ENCODE measurements at places on chromosomes 16 and 17.

DNA sequence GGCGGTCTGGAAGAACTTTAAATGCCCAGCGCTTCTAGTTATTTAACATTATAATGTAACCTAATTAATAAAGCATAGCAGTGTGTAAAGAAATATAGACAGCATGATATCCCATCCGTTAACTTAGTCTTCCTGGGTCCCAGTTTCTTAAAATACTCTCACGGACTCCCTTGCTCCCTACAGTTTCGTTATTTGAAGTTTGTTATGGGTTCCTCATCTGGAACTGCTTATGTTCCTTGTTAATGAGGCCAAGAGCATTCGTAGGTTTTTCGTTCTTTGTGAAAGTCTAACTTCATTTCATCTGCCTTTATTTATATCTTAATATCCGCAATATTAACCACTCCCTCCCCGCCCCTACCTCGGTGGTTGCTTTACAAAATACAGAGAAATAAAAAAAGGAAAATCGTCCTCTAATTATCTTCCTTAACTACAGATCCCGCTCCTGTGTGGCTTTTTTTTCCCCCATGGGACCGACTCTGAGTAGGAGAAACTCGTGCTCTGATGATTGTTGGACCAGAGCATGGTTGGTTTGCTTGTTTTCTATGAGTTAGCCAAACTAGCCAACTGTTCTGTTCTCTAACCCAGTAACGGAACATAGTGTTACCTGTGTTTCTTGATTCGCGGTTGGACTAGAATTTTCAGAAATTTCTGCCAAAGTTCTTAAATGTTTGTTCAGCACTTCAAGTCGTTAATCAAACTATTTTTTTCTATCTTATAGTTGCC lies 863 bp downstream of the ADPRM start:
- DNase-seq = peak; percentile 21

DNA sequence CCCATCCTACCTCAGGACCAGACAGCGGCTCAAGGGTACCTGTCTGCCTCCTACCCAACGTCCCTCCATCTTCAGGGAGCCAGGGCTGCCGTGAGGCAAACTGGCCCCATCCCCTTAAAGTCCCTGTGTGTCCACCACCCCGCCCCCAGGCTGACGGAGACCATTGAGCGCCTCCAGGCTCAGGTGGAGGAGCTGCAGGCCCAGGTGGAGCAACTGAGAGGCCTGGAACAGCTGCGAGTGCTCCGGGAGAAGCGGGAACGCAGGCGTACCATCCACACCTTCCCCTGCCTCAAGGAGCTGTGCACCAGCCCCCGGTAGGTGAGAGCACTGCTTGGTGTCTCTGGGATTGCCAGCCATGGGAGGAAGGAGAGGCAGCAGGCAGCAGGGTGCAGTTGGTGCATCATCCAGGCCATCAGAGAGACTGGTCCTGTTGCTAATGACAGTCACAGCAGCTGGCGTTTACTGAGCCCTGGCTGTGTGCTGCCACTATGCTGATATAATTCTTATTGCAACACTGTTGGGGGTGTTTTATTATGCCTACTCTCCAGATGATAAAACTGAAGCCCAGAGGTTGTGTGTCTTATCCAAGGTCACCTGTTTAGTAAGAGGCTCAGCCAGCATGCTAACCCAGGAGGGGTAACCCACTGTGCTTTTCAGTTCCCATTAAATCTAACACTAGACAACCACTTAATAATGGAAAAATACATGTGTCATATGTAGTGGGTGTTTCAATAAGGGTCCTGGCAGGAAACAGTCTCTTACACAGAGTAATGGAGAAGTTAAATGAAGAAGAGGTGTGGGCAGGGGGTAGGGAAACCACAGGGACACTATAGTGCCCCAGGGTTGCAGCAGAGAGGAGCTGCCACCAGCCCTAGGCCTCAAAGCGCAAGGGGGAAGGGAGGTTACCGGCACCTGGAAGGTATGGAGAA lies 10.3 kb upstream of the MRPL58 start:
- DNase-seq = no peak

DNA sequence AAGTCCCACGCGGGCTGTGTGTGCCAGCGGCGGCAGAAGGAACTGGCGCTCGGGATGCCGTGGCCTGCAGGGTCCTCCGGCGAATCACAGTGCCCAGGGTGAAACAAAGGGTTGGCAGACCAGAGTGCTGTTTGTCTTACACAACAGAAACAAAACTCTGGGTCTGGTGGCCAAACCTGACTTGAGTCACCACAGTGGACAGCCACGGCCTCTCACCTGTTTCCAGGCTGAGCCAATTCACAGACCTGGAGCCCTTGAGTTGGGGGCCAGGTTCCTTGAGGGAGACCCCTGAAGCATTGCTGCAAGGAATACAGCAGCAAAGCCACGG lies 2.1 kb upstream of the CHMP6 start:
- no peak for DNase-seq

DNA sequence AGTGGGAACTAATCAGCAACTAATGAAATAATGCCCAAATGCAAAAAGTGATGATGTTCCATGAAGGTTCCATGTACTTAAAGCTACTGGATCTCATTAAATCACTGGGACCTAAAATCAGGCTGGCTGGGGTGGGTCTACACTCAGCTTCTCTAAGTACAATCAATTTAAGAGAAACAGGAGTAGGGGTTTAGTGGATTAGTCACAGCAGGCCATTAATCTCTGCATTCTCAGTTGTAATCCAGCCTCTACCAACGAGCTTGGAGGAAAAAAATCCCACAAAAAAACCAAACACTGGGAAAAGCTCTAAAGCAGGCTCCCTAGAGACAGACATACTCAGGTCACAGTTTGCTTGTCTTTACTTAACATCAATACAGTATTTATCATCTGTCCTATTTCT lies 15.0 kb downstream of the CA10 start:
- DNase-seq = no peak

DNA sequence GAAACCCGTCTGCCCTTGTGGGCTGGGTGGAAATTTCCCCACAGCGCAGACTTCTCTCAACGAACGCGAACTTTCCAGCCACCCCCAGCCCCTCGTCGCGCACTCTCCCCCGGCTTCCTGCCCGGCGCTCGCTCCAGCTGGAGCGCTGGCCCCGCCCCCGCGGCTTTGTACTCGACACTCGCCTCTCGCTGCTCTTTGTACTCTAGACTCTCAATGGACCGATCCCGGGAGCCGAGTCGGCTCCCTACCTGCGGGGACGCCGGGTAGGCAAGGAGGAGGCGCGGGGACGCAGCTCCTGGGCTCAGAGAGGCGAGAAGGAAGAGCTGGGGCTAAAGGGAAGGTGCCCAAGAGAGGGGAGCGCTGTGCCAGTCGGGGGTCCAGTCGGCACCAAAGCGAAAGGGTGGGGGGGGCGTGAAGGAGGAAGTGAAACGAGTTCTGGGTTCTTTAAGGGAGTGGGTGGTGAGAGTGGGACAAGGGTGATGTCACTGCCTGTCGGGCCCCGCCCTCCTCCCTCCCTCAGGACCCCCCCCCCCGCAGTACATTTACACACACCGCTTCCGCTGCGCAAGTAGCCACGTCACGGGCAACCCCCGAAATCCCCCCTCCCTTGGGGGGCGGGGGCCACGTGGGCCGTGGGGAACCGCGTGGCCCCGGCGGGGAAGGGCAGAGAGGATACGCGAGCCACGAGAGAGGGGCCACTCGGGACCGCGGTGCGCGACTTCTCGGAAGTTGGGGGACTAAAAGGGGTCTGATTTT lies 9.7 kb downstream of the KDM6B start:
- peak; percentile 86 for DNase-seq

DNA sequence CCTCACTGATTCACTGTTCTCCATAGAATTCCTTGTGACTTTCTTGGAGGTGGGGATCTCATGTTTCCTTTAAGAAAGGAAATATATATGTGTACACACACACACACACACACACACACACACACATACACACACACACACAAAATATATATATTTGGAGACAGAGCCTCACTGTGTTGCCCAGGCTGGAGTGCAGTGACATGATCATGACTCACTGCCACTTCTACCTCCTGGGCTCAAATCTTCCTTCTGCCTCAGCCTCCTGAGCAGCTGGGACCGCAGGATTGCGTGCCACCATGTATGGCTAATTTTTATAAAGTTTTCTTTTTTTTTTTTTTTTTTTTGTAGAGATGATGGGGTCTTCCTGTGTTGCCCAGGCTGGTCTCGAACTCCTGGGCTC lies 45.9 kb downstream of the CDH13 start:
- no peak for DNase-seq

GRCh38 chr16:89452925-89453324 lies 37.4 kb downstream of the ANKRD11 start:
- DNase-seq = no peak

DNA sequence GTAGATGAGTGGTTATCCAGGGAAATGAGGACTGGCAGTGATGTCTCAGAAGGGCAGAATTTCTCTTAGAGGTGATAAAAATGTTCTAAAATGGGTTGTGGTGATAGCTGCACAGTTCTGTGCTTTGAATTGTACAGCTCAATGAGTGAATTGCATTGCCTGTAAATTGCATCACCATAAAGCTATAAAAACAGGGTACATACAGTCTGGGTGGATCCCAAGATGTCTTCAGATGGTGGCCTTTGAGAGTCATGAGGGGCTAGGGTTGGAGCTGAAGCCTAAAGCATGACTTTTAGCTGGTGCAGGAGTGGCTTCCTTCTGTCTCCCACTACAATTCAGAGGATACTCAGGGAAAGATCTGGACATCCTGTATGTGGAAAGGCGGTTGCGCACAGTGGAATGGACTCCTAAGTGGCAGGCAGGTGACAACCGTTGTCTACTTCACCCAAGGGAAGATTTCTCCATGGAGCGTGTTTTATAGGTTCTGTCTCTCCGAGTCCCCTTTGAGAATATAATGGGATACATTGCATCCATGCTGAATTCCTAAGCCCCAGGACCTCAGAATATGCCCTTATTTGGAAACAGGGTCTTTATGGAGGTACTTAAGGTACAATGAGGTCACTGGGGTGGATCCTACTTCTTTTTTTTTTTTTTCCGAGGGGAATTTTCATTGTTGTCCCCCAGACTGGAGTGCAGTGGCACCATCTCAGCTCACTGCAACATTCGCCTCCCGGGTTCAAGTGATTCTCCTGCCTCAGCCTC lies 1.6 kb upstream of the IL32 start:
- no peak for DNase-seq

DNA sequence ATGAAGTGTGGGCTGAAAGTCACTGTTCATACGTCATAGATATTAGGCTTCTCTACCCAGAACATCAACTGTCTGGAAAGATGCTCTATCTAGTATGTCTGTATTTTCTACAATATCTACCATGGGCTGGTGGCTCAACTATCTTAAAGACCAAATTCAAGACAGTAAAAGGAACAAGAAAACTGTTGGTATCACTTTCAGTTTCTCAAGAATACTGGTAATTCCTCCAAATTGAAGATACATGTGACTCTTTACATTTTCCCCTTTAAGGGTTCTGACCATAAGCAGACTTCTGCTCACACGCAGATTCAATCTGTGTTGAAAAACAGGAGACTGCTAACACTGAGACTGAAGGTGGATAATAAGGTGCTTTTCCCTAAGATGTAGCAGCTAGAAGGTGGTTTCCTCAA lies 24.2 kb downstream of the XPO6 start:
- no peak for DNase-seq

- no peak for DNase-seq
Observed at GRCh38 chr16:14125000-14125681, 54.0 kb downstream of the MRTFB start.

GRCh38 chr16:50528820-50529219 lies 19.4 kb upstream of the NKD1 start:
- no peak for DNase-seq

GRCh38 chr17:80790981-80791742 lies 200.5 kb upstream of the CHMP6 start:
- DNase-seq = no peak

- no peak for DNase-seq
Observed at GRCh38 chr17:59178266-59178985, 22.9 kb downstream of the PRR11 start.

DNA sequence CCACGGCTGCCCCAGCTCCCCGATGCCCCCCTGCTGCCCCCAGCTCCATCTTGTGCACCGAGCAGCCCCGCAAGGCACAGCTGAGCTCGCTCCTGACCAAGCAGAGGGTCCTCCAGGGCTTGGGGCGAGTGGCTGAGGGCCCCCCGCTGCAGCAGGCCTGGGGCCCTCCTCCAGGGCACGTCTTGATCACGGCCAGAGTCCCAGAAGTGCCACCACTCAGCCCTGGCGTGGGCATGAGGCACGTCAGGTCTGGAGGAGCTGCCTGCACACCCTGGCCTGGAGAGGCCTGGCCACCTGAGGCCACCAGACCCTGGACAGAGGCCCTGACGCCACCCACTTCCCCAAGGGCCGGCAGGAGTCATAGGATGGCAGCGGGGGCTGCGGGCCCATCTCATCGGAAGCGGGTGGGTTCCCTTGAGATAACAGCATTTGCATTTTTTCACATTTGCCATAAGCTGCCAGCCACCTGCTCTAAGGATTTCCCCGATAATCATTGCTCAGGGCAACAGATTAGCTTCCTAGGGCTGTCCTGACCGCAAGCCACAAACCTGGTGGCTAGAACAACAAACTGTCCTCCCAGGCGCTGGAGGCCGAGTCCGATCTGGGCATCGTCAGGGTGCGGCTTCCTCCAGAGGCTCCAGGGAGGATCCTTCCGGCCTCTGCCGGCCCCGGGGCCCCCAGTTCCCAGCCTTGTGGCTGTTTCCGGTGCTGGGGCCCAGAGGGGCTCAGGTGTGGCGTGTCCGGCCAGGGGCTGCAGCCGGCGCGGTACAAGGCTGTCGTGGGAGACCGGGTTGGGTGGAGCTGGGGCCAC lies 23.9 kb upstream of the C1QTNF8 start:
- no peak for DNase-seq

DNA sequence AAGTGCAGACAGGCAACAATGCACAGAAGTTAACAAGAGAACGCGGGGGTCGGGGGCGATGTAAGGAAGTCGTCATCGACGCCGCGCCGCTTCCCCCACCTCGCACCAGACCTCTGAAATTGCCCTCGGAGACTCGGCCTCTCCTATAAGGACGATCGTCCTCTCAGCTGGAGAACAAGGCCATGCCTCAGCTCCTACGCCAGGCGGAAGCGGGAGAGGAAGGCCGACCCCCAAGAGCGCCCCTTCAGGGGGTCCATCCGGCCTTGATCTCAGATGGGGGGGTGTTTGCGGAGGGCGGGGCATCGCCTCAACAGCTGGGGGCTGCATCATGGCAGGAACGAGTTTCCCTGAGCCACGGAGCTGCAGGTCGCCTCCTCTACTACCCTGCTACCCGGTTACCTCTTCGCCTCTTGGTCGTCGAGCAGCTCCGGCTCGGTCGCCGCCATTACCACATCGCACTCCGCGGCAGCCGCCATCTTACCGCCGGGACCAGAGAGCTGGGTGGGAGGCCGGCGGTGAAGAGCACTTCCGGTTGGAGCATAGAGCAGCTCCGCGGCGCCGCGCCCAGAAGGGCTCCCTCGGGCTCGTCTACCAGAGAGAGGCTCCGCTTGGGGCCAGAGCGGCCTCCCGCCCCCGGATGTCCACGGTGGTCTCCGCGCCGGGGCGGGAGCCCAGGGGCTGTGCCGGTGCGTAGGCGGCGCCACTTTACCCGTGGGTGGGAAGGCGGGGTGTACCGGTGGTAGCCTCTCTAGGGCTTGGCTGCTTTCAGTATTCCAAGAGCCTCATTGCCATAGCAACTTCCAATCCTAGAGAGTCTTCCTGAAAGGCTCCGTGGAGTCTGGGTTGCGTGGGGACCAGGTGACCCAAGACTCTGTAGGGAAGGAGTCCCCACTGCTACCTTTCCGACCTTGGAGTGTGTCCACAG lies at the start of gene DNAJC7:
Gene DNAJC7, minus strand, starts transcription at position 499 of the 925 bp plus-strand sequence. Its CDS starts 23 bp downstream, at position 476.
- peak; percentile 95 for DNase-seq

Measured in umbilical cord (tissue), 2 donors.